ENCODE measurements at places on chromosomes 7 and 10. TPM values are rescaled to one million over a fixed set of nuclear protein-coding genes. Genes with fewer than 3 reads are reported as not detected.

DNA sequence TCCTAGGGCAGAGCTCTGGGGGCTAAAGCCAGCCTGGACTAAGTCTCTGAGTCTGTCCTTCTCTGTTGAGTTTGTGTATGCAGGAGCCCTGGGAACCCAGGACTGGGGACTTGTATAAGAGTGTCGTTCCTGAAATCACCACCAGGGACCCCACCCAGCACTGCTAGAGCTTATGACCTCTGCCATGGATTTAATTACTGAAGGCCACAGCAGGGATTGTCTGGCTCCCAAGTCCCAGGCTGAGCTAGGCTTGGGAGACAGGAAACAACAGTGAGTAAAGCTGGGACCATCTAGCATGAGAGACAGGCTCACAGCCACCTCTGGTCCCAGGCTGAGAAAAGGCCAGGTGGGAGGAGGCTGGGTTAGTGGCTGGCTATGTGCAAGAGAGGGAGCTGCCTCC lies 1.4 kb upstream of the TSPAN15 start:
- peak; percentile 78 for DNase-seq

GRCh38 chr10:126087796-126088505 lies 191.6 kb downstream of the FANK1 start:
- DNase-seq = peak; percentile 35

GRCh38 chr7:74275401-74275881 lies 13.8 kb upstream of the CLIP2 start:
- peak; percentile 85 for DNase-seq

- no peak for DNase-seq
Measured at GRCh38 chr7:115802415-115802814, 228.1 kb downstream of the TFEC start.

GRCh38 chr7:87512906-87513305 lies 37.4 kb upstream of the ABCB4 start:
- DNase-seq = no peak

- DNase-seq = peak; percentile 89
Measured at GRCh38 chr10:71814922-71815411, 36.1 kb downstream of the PSAP start.

- no peak for DNase-seq
Measured at GRCh38 chr7:114021135-114021534, 102.3 kb upstream of the PPP1R3A start.

- DNase-seq = no peak
Measured at GRCh38 chr10:17984056-17984455, 32.3 kb downstream of the SLC39A12 start.

GRCh38 chr7:90165724-90166123 lies 11.5 kb downstream of the STEAP1 start:
- DNase-seq = no peak

GRCh38 chr10:111102359-111102837 lies 25.6 kb downstream of the ADRA2A start:
- no peak for DNase-seq

- peak; percentile 48 for DNase-seq
Measured at GRCh38 chr10:44233561-44234482, 151.1 kb downstream of the CXCL12 start.

GRCh38 chr7:7798510-7798909 lies 80.1 kb upstream of the RPA3 start:
- DNase-seq = no peak

FAM241B gene
- total RNA-seq = 8.4 TPM

NKX1-2 gene
- total RNA-seq = 57.8 TPM

UCN3 gene
- not detected for total RNA-seq

INMT gene
- total RNA-seq = 3.9 TPM

ECHDC3 gene
- total RNA-seq = 57.9 TPM
